CD4-positive, alpha-beta memory T cell (primary cell): ENCODE measurements at places on chromosomes 4 and X.

DNA sequence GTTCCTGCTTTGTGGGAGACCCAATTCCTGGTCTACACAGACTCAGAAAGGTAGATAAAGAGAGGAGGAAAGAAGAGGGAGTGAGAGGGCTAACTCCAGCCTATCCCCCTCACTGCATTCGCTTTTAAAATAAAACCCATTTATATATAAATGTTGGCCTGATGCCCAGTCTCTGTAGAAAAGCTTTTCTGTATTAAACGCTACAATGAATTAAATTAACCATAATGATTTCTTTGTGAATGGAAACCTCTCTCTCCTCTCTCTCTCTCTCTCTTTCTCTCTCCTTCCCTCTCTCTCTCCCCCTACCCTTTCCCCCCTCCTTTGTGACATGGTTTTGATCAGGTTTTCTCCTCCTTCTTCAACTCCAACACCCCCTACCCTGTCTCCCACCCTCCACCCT lies 34.8 kb downstream of the PJA1 start:
- DNase-seq = no peak

GRCh38 chr4:6465955-6466354 lies 6.5 kb downstream of the PPP2R2C start:
- no peak for DNase-seq

DNA sequence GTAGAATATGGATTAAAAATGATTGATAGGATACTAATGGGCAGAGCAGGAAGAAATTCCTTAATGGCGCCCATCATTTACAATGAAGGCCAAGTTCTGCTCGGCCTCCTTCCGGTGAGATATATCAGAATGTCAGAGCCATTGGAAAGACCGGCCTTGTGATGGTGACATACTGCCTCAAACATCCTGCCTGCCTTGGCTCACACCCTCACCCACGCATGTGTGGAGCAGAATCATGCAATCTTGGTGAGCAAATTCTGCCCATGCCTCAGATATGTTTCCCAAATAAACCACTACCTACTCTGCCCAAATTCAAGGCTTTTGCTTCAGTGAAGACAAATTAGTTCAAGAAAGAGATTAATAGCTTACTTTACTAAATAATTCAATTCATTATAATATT lies 163.3 kb downstream of the MID1 start:
- no peak for DNase-seq

GRCh38 chr4:73007526-73008100 lies 61.9 kb downstream of the COX18 start:
- DNase-seq = no peak

DNA sequence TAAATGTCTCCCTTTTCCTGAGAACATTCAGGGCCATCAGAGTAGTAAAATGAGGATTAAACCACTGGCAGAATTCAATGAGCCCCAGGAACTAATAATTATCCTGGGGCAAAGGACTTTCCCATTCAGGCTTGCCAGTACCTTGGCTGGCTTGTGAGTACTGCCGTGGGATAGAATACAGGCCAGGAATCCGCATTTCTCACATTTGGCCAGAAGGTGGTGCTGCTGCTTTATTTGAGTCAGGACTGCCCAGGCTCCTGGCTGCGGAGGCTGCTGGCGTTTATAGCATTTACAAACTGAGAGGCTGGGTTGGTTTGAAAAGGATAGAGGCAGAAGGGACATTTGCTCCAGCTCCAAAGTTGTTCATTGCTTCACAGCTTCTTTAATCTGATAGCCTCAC lies 91.4 kb downstream of the RTL9 start:
- DNase-seq = peak; percentile 57

GRCh38 chr4:87092389-87093141 lies 127.9 kb downstream of the KLHL8 start:
- DNase-seq = no peak

DNA sequence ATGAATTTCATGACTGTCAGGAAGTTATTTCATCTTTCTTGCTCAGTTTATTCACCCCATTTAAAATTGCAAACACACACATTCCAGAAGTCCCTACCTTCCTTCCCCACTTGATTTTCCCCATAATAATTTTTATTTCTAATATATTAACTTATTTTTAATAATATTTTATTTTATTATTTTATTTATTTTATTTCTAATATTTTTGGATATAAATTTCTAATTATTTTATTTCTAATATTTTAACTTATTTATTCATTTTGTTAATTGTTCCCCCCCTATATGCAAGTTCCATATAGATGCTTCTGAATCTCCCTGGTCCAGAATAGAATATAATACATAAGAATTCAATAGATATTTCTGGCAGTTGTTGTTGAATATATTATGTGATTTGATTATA lies 293.7 kb upstream of the CPEB2 start:
- no peak for DNase-seq

- no peak for DNase-seq
Observed at GRCh38 chr4:5503336-5503936, 204.9 kb downstream of the EVC2 start.

DNA sequence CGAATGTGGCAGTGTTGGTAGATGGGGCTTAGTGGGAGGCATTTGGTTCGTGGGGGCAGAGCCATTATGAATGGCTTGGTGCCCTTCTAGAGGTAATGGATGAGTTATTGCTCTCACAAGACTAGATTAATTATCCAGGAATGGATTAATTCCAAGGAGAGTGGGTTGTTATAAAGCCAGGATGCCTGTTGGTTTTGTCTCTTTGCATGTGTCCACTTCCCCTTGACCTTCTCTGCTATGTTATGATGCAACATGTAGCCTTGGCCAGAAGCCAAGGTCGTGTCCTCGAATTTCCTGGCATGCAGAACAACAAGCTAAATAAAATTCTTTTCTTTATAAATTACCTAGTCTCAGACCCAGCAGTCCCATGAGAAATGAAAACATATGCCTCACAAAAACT lies 111.2 kb upstream of the PLS3 start:
- no peak for DNase-seq

- DNase-seq = no peak
Observed at GRCh38 chr4:169209388-169209883, 61.3 kb downstream of the SH3RF1 start.

- no peak for DNase-seq
Observed at GRCh38 chrX:22689290-22689689, 310.5 kb upstream of the DDX53 start.

DNA sequence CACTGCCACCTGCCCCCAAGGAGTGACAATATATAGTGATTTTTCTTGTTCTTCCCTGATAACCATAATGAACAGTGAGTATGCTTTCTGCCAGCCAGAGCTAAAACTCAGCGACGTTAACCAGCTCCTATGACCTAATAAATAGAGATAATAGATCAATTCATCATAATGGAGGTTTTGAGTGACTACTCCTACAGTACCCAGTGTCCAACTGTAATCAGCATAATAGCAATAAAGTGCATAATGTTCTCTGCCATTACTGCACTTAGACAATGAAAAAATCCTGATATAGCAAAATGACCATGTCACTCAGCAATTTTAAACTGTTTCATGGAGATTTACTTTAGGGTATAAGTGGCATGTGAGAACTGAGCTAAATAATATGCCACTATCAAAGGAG lies 20.7 kb upstream of the TXLNG start:
- no peak for DNase-seq

GRCh38 chr4:165331823-165332222 lies 4.4 kb downstream of the MSMO1 start:
- no peak for DNase-seq

DNA sequence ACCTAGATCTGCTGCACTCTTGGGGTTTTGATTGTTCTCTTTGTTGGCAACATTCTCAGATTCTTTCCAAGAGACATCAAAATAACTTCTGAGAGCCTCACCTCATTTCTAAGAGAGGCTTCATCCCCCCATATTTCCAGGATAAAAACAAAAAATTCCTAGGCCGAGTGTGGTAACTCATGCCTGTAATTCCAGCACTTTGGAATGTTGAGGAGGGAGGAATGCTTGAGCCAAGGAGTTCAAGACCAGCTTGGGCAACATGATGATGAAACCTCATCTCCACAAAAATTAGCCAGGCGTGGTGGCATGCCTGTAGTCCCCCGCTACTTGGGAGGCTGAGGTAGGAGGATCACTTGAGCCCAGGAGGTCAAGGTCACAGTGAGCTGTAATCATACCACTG lies 477.0 kb downstream of the INPP4B start:
- DNase-seq = no peak

DNA sequence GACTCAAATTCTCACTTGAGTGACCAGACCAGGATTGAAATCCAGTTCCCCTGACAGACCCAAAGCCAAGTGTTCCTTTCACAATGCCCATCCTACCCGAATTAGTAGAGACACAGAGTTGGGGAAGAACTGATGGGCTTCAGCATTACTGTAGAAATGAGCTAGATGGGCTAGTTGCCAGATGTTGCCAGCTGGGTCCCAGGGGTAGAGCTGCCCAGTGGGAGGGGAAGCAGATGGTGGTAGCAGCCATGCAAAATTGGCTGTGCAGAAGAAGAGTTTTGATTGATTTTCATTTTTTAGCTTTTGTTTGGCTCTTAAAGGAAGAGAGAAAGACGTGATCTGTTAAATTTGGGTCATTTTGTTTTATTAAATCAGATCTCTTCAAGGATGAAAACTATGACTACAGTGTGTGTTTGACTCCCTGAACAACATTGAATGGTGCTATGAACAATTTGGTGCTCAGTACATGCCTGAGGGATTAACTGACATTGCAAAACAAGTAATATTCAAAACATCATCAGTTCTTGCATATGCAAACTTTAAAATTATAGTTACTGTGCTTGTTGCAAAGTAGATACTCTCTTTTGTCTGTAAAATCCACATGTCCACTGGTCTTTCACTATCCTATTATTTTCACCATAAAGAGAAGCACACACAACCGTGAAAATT lies 86.0 kb downstream of the PARM1 start:
- no peak for DNase-seq

- no peak for DNase-seq
Observed at GRCh38 chr4:40685300-40685699, 55.6 kb upstream of the RBM47 start.

DNA sequence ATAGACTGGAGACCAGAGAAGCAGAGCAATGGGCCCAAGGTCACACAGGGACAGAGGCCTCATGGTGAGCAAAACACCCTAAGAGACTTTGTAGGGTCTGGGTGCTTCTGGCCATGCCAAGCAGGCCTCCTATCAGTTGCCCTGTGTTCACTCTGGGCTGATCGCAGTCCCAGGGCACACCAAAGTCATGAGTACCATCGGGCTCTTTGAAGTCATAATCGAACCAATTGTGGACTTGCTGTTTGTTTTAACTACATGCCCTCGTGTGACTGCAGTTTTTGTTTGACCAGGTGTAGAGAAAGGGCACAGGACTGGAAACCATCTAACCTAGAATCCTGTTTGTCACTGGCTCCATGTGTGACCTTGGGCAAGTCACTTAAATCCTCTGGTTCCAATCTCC lies 172.5 kb upstream of the CPEB2 start:
- DNase-seq = no peak

- DNase-seq = no peak
Observed at GRCh38 chr4:146104541-146104940, 71.0 kb upstream of the LSM6 start.

GRCh38 chr4:137558951-137559350 lies 26.7 kb upstream of the PCDH18 start:
- no peak for DNase-seq

DNA sequence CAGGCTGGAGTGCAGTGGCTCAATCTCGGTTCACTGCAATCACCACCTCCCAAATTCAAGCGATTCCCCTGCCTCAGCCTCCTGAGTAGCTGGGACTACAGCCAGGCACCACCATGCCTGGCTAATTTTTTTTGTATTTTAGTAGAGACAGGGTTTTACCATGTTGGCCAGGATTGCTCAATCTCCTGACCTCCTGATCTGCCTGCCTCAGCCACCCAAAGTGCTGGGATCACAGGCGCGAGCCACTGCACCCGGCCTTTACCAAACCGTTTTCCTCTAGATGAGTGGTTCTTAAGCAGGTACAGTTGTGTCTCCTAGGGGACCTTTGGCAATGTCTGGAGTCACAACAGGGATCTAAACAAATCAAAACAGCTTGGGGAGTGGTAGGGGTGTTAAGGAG lies 11.6 kb downstream of the AMELX start:
- DNase-seq = no peak

- no peak for DNase-seq
Observed at GRCh38 chr4:111923786-111924185, 221.5 kb upstream of the FAM241A start.

GRCh38 chr4:16472537-16472936 lies 246.3 kb upstream of the TAPT1 start:
- no peak for DNase-seq

GRCh38 chr4:167831855-167832254 lies 260.5 kb upstream of the ANXA10 start:
- DNase-seq = no peak
